DMS79 treated with DMSO at 0.1 percent for 48 hours (cell line): ENCODE measurements at places on chromosomes 12 and 14.
A peak's percentile ranks its signal among the peaks of the same experiment; 100 is the strongest.

DNA sequence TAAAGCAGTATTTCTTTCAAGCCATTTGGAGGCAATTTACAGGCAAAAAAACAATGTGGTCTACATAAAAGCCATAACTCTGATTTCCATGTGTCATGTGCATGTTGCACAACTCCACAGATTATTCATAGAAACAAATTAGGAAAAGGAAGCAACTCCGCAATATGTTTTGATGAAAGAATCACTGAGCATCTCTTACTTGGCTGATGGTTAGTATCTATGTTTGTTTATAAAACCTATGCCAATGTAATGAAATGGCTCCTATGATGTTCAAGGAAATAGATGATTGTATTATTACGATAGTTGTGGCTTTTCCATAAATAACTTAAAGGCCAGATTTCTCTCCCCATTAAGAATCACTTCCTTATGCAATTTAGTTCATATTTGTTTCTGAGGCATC, 373.7 kb downstream of the CCDC91 start:
- DNase-seq, result no peak

DNA sequence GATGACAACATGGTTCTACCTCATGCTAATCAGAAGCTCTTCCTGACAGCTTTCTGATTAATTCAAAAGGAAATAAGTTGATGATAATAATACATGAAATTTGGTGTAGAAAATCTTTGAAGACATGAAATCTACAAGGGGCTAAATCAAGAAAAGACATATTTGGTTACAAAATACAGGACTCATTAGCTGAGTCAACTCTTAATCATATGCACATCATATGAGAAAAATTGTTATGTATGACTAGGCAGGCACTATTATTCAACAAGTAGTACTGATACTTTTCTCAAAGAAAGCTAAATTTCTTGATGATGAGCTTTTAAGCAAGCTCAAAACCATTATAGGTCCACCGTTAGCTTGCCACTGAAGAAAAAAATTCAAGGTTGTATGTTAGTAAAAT, 7.1 kb downstream of the ABCC9 start:
- DNase-seq, result no peak

DNA sequence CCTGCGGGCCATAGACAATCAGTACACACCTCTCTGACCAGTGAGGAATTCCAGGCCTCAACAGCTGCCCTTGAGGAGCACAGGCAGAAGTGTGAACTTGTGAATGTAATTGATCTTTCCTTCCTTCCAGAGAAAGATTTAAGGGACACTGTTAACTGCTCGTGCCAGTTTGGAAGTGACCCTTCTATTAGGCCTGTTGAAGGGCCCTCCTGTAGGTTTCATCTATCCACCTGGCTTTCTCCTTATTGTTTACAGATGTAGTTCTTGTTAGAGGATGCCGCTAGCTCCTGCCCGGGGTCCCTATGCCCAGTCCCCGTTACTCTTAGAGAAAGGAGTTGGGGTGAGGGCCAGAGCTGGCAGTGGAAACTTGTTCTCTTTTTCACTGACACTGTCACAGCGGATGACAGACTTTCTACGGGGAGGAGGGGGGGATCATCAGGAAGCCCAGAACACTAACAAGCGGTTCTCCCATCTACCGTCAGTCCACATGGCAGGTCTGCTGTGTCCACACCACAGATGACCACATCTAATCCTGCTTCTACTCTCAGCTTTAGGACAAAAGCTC, 42.6 kb downstream of the SH2B3 start:
- no peak for DNase-seq

DNA sequence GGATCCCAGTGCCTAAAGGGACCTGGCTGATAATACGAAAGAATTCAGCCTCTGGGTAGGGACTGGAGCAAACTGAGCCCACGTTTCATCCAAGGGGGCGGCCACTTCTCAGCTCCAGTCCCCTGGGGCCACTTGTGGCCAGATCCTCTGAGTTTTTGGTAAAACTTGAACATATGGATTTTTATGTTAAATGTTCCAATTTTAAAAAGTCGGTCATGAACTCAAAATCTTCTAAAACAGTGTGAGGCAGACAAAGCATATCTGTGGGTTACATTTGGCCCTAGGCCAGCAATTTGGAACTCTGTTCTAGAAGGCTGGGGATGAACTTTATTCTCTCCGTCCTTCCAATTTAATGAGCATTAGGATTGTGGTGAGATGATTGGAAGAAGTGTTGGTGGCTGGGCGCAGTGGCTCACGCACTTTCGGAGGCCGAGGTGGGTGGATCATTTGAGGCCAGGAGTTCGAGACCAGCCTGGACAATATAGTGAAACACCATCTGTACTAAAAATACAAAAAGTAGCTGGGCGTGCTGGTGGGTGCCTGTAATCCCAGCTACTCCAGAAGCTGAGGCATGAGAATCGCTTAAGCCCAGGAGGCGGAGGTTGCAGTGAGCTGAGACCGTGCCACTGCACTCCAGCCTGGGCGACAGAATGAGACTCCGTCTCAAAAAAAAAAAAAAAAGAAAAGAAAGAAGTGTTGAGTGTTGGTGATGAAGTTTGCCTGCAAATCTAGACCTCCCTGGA, 3.0 kb upstream of the PPP1CC start:
- no peak for DNase-seq

DNA sequence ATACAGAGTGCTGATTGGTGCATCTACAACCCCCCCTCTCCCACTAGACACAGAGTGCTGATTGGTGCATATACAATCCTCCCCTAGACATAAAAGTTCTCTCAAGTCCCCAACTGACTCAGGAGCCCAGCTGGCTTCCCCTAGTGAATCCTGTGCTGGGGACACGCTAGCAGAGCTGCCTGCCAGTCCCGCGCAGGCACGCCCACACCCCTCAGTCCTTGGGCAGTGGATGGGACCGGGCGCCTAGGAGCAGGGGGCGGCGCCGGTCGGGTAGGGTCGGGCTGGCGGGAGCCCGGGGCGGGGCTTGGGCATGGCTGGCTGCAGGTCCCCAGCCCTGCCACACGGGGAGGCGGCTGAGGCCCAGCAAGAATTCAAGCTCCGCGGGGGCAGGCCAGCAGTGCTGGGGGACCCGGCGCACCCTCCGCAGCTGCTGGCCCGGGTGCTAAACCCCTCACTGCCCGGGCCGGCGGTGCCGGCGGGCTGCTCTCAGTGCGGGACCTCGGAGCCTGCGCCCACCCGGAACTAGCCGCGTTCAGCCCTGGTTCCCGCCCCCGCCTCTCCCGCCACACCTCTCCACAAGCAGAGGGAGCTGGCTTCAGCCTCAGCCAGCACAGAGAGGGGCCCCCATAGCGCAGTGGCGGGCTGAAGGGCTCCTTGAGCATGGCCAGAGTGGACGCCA, 64.3 kb upstream of the DDHD1 start:
- DNase-seq, result peak; percentile 67

- DNase-seq, result peak; percentile 70
These were observed 19.3 kb upstream of the ETV6 start for GRCh38 chr12:11630046-11630706.

- no peak for DNase-seq
These were observed 4.5 kb downstream of the LRRC43 start for GRCh38 chr12:122187466-122187865.

- DNase-seq, result no peak
These were observed 108.7 kb downstream of the BCAT1 start for GRCh38 chr12:24840046-24840800.

DNA sequence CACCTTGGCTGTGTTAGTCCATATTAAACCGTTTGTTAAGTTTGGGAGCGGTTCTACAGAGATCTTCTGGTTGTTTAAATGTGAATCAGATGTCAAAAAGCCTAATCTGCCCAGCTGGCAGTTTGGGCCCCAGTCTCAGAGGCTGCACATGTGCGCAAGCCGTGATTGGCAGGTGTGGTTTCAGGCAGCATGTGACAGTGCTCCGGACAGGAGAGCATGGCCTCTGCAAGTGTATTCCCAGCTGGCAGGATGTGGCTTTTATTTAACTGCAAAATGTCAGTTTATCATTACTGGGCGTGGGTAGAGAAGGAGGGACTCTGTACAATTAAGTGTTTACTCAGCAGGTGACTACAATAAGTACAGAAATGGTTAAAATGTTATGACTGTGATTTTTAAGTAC, 77.5 kb downstream of the PELI2 start:
- no peak for DNase-seq

GRCh38 chr12:49825971-49826421, 2.2 kb downstream of the NCKAP5L start:
- DNase-seq, result no peak

- peak; percentile 18 for DNase-seq
These were observed 71.3 kb downstream of the FLRT2 start for GRCh38 chr14:85601246-85601645.

GRCh38 chr12:124551268-124552144, 15.9 kb downstream of the NCOR2 start:
- peak; percentile 75 for DNase-seq

DNA sequence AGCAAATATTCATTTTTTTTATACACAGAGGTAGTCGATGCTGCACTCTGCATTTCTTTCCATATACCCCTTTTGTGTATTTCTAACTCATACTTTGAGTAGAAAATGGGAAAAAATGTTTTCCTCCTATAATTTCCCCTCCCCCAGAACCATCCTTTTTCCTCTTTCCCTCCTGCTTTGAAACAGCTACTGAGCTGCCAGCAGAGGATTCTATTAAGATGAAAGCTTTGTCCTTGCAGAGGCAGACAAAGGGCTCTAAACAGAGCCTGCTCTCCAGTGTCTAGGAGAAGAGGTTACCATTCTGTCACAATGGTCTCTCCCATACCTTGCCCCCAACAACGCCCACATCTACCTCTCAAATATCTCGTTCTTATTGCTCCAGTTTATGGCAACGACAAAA, 74.6 kb upstream of the OSBPL8 start:
- DNase-seq, result no peak

GRCh38 chr12:56082967-56083366, 3.0 kb downstream of the ERBB3 start:
- DNase-seq, result no peak
